ENCODE measurements at places on chromosomes 7 and 10.

DNA sequence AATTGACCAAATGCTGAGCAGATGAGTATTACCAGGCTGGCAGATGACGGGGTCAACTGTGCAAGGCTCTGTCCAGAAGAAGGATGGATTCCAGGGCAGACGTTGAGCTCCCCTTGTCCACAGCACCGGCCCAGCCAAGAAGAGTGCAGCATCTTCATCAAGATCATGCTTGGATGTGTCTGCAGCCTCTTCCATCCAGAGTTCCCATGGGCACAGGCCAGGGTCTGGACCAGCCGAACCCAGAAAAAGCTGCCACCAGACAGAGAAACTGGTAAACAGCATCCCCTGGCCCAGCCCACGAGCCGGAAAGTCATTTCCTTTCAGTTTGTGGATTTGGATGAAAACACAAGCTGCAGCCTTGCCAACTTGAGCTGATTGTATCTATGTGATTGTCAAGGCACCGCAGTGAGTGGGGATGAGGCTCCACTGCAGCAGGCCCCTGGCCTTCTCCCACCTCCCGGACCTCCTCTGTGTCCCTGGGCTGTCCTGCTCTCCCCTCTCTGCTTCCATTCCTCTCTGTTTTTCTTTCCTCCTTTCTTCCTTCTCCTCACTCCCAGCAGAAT is 321.8 kb downstream of the TCERG1L start:
- DNase-seq, result no peak

DNA sequence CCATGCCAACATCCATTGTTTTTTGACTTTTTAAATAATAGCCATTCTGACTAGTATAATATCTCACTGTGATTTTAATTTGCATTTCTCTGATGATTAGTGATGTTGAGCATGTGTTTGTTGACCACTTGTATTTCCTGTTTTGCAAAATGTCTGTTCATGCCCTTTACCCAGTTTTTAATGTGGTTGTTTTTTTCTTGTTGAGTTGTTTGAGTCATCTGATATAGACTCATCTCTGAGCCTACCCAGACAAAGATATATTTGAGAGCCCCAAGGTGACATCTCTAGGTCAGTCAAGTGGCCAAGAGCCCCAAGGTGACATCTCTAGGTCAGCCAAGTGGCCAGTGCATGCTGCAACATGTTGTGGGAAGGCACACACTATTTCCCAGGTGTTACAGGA is 224.7 kb downstream of the HECW1 start:
- DNase-seq, result no peak

DNA sequence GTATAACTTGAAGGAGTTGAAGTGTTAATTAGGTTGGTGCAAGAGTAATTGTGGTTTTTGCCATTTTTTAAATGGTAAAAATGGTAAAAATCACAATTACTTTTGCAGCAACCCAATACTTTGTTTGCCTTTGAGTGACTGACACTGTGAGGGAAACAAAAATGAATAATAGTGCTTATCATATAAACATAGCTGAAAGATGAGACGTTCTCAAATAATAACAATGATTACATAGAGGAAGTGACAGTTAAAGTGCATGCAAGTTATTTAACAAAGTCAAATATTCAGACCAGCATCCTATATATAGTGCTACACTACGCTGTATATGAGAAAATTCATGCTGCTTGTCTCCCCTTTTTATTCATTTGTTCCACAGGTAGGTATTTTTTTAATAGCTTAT is 4.7 kb upstream of the HBP1 start:
- no peak for DNase-seq

GRCh38 chr7:22395222-22395621 is 38.3 kb upstream of the RAPGEF5 start:
- DNase-seq, result no peak

GRCh38 chr10:113067501-113067900 is 117.5 kb downstream of the TCF7L2 start:
- DNase-seq, result no peak

- no peak for DNase-seq
These were observed 118.7 kb downstream of the C10orf105 start for GRCh38 chr10:71600849-71601248.

- peak; percentile 5 for DNase-seq
These were observed 103.8 kb downstream of the TCF7L2 start for GRCh38 chr10:113053881-113054280.

GRCh38 chr7:36531951-36532350 is 142.3 kb downstream of the ANLN start:
- DNase-seq, result no peak

- no peak for DNase-seq
These were observed 225.2 kb downstream of the C7orf25 start for GRCh38 chr7:42686594-42687156.

DNA sequence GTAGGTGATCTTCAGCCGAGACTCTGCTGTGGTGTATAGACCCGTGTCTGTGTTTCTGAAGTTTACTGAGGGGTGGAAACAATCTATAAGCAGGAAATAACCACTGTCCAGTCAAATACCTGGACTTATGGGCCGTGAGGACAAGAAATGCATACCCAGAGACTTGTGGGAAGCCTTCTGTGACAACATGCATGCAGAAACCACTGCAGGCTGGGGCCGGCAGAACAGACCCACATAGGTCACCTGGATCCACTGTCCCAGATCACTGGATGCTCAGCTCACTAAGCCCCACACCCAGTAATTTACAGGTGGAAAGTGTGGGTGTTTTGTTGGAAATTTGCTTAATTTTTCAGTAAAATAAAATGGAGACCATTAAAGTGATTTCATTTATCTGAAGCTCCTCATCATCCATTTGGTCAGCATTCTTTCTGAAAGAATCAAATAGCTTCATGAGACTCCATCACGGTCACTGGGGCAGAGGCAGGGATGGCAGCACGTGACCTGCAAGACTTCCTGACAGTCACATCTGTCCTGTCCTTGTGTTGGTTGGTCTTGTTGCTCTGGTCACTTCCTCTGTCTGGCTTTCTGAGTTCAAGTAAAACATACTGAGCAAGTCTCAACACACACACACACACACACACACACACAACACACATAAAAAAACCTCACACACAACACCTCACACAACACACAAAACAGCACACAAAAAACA is 108.3 kb downstream of the TNS3 start:
- DNase-seq, result no peak

DNA sequence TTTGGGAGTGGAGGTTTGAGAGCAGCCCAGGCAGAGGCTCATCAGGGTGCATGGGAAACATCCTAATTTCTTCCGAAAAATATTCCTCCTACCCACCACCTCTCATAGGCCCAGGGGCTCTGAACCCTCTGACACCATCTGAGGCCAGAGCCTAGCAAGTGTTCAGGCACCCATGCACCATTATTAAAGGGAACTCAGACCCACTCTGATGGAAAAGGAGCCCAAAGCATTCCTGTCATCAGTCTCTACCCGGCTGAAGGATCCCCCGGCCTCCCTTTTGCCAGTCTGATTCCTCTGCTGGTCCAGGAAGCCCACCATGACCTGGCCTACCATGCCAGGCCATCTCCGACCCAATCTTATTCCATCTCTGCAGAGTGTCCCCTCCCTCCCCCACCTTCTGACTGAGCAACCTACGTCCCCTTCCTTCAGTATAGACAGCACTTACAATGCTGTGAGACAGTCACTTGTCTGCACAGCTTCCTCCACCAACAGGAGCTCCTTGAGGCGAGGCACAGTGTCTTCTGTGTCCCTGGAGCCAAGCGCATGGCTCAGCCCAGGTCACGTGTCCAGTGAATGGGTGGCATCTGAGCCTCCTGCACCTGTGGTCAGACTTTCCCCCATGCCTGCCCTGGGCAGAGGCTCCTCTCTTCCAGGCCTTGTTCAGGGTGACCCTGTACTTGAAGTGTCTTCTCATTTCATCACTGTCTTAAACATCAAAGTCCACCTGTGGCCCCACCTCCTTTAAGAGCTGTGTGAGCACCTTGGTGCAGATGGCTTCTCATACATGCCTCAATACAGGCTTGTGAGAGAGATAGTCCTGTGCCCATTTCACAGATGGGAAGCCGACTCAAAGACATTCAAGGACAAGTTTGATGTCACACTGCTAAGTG is 889 bp upstream of the GPR15LG start:
- no peak for DNase-seq

DNA sequence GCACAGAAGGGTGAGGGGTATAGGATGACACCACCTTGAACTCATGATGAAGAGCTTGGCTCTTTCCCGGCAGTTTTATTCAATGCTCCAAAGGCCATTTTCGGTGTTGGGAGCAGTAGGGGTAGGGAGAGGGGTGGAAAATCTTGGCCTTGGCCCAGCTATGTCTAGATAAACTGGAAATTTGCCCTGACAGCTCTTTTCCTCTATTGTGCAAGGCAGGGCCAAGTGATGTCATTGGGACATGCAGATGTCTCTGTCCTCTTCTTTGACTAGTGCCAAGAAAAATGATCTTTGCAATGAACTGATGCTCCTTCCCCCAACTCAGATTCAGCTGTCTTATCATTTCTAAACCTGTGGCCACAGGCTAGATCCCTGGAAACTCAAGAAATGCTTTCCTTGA is 27.7 kb upstream of the PRKCQ start:
- DNase-seq, result no peak

GRCh38 chr10:6995831-6996230 is 415.0 kb downstream of the SFMBT2 start:
- no peak for DNase-seq

DNA sequence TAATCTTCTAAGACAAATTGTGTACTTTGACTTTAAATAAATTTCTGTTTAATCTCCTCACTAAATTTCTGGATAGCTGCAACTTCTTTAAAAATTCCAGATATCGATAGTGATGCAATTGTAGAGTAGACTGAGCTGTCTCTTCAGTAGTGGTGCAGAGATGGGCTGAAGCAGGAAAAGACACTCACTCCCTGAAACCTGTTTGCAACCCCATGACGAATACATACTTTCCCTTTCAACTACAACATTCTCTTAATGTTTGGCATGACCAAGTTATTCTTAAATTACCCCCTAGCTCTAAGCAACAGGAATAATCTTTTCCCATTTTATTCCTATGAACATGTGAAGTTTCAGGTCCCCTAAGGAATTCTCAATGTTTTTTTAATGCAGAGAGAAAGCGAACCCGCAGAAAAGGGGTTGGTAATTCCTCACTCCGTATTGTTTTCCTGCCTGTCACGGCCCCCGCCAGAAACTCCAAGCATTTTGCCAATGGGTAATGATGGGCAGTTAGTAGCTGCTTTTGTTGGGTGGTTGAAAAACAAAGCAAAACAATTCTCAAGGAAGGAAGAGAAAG is 1.3 kb downstream of the THSD7A start:
- peak; percentile 30 for DNase-seq

DNA sequence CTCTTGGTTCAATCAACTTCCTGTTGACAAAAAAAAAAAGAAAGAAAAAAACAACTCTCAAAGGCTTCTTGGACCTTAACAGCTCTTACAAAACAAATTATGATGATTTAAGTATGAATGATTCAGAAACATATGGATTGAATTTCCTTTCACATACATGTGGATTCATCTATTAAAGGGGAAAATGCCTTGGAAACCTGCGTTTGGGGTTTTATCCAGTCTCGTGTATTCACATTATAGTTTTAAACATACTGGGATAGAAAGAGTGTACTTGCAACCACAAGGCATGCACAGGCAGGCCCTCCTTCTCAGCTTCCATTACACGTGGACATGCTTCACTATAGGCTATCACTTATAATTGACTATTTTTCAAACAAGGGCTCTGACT is 286.7 kb downstream of the INHBA start:
- DNase-seq, result peak; percentile 17

GRCh38 chr7:129556607-129557133 is 54.3 kb downstream of the SMKR1 start:
- no peak for DNase-seq

GRCh38 chr10:113544392-113544791 is 8.5 kb upstream of the HABP2 start:
- no peak for DNase-seq

DNA sequence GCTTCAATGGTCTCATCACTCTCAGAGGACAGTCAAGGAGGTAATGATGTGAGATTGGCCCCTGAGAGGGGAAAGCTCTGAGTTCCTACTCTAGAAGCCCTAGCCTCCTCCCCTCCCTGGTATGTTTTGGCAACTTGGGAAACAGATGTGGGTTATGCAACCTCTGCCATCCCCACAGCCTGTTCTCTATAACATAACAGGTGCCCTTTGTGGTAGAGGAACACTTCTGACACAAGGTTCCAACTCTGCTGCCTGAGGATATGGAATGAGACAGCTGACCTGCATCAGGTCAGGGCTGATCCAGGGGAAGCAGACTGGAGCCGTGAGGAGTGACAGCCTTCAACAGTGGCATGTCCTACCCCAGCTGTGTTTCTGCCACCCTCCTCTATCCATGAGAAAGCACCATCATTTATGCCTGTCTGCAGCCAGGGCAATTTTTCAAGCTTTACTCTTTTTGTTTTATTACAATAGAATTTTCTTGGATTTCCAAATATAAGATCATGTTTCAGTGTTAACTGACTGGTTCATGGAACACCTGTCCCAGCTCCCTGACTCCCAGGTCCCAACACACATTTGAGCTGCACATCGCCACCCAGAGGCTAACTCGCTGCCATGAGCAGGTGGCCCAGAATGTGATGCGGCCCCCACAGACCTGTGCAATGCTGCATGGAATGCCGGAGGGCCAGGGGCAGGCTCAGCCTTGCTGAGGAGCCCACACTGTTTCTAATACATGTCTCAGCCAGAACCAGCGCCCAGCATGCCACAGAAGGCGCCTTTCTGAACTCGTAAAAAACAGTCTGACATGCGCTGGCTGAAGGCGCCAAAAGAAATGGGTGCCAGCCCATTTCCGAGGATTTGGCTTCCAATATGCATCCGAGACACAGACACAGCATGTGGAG is 124.8 kb upstream of the CHST15 start:
- no peak for DNase-seq

DNA sequence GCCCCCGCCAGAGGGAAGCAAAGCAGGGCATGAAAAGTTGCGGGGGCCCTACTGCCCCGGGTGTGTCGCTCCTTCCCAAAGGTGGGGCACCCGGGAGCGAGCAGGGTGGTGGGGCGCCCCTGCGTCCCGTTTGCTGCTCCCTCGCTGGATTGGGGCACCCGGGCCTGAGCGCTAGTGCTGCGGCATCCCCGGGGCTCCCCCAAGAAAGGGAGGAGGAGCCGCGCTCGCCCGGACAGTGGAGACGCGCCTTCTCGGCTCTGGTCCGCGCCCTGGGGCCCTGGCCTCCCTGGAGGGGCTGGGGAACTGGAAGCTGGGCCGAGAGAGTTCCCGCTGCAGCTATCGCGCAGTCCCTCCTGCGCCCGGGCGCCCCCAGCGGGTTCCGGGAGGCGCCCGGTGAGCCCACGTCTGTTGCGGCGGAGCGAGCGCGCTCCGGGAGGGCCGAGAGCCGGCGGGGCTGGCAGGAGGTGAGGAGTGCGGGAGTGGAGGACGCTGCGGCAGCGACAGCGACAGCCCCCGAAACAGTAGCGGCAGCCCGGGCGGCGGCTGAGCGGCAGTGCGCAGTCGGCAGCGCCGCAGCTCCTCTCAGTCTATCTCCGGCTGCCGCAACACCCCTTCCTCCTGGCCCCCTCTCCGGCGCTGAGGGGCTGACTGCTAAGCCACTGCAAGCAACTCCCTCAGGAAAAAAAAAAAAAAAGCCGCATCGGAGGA is 504 bp upstream of the BMPER start:
- DNase-seq, result peak; percentile 55

DNA sequence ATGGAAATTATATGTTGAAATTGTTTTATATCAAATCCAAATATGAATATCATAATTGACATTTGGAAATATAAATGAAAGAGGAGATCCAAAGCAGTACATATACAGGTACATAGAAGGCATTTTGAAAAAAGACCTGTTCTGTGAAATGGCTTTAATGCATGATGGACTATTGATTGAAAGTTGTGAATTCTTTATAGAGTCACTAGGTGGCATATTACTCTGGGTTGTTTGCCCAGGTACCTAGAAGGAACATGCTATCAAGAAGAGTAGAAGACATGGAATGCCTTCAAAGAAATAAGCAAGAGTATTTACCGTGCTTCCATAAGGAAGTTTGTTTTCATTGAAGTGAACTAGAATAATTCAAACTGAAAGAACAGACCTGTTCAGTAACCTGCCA is 160.0 kb upstream of the ANK3 start:
- DNase-seq, result peak; percentile 26
